D341Med (cell line): ENCODE measurements at places on chromosomes 16 and 17.

DNA sequence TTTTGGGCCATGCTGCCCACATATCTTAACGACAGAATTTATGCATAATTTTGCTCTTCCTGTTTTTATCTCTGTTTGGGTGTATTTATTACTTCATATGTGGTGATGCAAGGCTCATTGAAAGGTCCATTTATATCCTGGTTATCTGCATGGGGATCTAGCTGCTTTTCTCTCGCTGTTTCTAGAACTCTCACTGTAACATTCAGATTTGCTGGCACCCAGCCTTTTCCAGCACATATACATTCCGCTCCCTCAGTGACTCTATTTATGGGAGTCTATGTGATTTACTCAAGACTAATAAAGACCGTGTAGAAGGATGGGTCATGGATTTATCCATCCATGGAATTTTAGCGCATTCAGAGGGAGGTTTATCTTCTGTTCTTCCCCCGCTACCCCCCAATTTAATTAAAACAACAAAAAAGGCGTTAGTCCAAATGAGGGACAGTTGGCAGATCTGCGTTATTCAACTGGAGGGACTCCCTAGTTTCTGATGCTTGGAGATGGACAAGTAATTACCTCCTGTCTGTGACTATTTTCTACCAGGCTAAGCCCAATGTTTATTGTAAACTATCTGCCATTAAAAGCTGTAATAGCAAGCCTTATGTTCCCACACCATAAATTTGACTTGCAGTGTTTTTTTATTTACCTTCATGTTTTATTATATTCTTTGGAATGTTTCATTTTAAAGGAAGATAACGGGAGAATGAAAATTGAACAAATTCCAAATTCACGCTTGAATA, 19.8 kb upstream of the MARCHF10 start:
- no peak for DNase-seq

DNA sequence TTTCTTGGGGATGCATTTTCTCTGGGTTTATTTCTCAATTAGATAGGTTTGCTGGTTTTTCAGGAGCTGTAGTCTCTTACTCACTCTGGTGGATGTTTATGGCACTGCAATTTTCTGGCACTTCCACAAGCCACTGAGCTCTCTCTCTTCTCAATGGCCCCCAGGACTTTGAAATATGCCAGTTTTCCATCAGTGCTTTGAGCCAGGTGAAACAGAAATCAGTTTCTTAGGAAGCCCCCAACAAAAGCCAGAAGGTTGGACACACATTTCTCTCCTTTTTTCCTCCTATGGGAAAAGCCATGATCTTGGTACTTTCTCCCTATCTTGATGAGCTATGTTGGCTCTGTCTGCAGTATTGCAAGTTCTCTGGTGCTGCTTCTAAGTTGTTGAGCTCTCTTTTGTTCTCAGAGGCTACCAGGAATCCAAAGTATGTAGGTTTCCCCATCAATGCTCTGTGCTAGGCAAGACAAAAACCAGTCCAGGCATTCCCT, 90.7 kb upstream of the SMIM36 start:
- DNase-seq = peak; percentile 61

DNA sequence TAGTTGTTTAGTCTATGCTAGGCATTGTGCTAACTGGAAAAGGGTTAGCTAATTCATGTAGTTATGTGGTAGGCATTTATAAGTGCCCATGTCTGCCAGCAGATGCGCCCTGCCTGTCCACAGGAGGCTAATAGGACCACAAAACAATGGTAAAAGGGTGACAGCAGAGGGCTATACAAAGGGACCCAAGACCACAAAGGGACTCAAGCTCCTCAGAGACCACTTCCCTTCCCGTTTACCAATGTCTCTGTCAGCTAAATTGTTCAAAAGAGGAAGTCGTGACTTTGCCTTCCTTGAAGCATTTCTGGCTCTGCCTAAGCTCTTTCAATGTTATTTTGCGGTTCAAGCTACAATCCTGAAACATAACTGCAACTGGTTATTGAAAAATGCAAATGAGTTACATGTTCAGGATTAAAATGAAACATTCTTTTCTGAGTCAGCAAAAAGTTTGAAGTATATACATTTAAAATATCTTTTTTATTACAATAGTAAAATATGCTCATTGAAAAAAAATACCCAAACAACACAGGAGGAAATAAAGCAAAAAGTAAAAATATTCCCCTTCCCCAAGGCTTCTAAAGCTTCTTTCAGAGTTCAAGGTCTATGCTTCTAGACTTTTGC, 149.2 kb downstream of the MAF start:
- no peak for DNase-seq

DNA sequence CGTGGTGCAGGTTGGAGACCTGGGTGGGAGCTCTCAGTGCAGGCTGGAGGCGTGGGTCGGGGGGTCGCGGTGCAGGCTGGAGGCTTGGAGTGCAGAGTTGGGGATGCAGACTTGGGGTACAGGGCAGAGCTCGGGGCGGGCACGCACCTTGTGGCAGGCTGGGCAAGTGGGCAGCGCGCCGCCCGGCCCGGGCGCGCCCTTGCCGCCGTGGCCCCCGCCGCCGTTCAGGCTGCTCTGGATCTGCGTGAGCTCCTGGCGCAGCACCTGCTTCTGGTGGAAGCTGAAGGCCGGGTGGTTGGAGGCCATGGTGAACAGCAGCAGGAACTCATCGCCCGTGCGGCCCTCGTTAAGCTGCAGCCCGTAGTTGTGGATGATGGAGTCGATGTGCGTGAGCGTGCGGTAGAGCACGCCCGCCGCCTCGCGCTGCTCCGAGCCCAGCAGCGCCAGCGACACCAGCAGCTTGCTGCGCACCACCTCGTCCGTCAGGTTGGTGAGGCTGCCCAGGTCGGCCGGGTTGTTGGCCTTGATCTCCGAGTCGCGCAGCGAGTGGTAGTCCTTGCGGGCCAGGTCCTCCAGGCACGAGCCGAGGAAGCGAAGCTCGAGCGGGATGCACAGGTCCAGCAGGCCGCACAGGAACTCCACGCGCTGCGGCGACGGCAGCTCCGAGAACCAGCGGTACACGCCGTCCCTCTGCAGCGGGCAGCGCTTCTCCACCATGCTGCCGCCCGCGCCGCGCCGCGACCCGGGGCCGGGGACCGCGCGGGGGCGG, 1.1 kb downstream of the ZCCHC14 start:
- peak; percentile 46 for DNase-seq

- DNase-seq = no peak
These were observed 24.4 kb downstream of the CNTNAP1 start for GRCh38 chr17:42706732-42707131.
